Kidney (tissue), 22 donors: ENCODE measurements at places on chromosomes 11 and 22. TPM values are rescaled to one million over a fixed set of nuclear protein-coding genes. Genes with fewer than 3 reads are reported as not detected.

Gene RRP8
- total RNA-seq = 23.4 TPM

Gene OR8G1
- not detected for total RNA-seq

Gene TUBA8
- total RNA-seq = 1.1 TPM

Gene HBG1
- total RNA-seq = not detected

Gene KDM4F
- total RNA-seq = not detected

Gene MYRF
- 36.3 TPM for total RNA-seq

Gene CALCA
- not detected for total RNA-seq

Gene MTCH2
- total RNA-seq = 85.3 TPM

Gene DYNC2H1
- 30.9 TPM for total RNA-seq

Gene CNTF
- 1.2 TPM for total RNA-seq

Gene KCNJ1
- total RNA-seq = 175 TPM

Gene RBMXL2
- total RNA-seq = 0.13 TPM

Gene SAA4
- 1.3 TPM for total RNA-seq

Gene SHANK2
- 57.8 TPM for total RNA-seq

Gene FAM180B
- not detected for total RNA-seq

Gene P2RX6
- total RNA-seq = 1.0 TPM

Gene CNIH2
- total RNA-seq = 0.63 TPM

Gene KRTAP5-7
- 0.22 TPM for total RNA-seq

Gene HORMAD2
- not detected for total RNA-seq

Gene FREY1
- 1.0 TPM for total RNA-seq

Gene GPHA2
- total RNA-seq = not detected

Gene SIAE
- 59.7 TPM for total RNA-seq

Gene PTPN5
- total RNA-seq = not detected

Gene TSKU
- total RNA-seq = 27.3 TPM

Gene SCO2
- total RNA-seq = 4.1 TPM
